ENCODE measurements at places on chromosomes 4 and X. TPM values are rescaled to one million over a fixed set of nuclear protein-coding genes. Genes with fewer than 3 reads are reported as not detected.
A peak's percentile ranks its signal among the peaks of the same experiment; 100 is the strongest.

DNA sequence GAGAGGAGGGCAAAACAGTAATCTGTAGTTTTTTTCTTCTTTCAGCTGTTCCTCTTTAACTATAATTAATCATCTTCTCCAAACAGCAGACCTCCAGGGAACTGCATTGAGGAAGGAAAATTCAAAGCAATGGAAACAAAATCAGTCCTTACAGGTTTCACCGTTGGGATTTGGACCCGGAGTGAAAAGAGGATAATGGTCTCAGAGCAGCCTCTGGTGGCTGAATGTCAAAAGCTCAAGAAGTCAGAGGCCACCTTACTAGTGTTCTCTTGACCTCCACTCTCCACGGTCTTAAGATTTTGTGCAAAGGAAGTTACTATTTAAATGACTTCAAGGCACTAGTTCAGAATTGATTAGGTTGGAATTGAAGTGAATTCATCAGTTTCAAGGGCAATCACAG, 16.0 kb upstream of the MID1 start:
- H3K36me3 ChIP-seq = no peaks in the 10 kb centered on the region
- H3K4me3 ChIP-seq = no peak overlapping the region
- no peaks in the 10 kb centered on the region for H3K27me3 ChIP-seq
- DNase-seq = no peak
- H3K4me1 ChIP-seq = peaks cover 27% of the 10 kb centered on the region

- no peaks in the 10 kb centered on the region for H3K27me3 ChIP-seq
- no peak overlapping the region for H3K27ac ChIP-seq
- no peak for DNase-seq
- H3K4me1 ChIP-seq = no peaks in the 10 kb centered on the region
- H3K36me3 ChIP-seq = no peaks in the 10 kb centered on the region
Observed at GRCh38 chrX:39067866-39068265, 266.6 kb downstream of the MID1IP1 start.

GRCh38 chr4:183447646-183448045, 3.2 kb downstream of the CDKN2AIP start:
- no peaks in the 10 kb centered on the region for H3K27me3 ChIP-seq
- H3K36me3 ChIP-seq = peaks cover 21% of the 10 kb centered on the region
- no peak overlapping the region for H3K4me3 ChIP-seq
- no peak for DNase-seq

GRCh38 chr4:40536032-40536431, 93.6 kb downstream of the RBM47 start:
- H3K4me1 ChIP-seq = no peaks in the 10 kb centered on the region
- H3K4me3 ChIP-seq = no peak overlapping the region
- no peak for DNase-seq
- H3K36me3 ChIP-seq = no peaks in the 10 kb centered on the region

DNA sequence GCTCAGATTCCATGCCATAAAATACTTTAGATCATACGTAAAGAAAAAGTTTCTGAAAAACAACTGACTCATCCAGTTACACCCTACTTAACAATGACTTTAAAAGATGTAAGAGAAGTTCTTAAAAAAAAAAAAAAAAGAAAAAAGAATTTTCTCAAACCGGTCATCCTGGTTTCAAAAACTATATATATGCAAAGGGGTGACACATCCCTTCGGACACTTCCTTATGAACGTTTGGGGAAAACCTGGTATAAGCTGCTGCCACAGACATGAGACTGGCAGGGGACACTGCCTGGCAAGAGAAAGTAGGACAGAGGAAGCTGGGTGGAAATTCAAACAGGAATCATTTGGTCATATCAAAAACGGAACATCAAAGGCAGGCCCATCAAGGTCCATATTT, 81.2 kb upstream of the PRSS48 start:
- no peak overlapping the region for H3K4me3 ChIP-seq
- H3K27me3 ChIP-seq = no peaks in the 10 kb centered on the region
- peaks cover 2% of the 10 kb centered on the region for H3K36me3 ChIP-seq

DNA sequence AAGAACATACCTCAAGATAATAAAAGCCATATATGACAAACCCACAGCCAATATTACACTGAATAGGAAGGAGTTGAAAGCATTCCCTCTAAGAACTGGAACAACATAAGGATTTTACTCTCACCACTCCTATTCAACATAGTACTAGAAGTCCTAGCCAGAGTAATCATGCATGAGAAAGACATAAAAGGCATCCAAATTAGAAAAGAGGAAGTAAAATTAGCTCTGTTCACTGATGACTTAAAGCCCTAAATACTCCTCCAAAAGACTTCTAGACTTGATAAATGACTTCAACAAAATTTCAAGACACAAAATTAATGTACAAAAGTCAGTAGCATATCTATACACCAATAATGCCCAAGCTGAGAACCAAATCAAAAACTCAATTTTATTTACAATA, 235.7 kb downstream of the NKX6-1 start:
- peaks cover 3% of the 10 kb centered on the region for H3K27me3 ChIP-seq
- peaks cover 3% of the 10 kb centered on the region for H3K36me3 ChIP-seq
- DNase-seq = no peak
- no peak overlapping the region for H3K4me3 ChIP-seq
- H3K27ac ChIP-seq = no peak overlapping the region
- H3K4me1 ChIP-seq = no peaks in the 10 kb centered on the region

DNA sequence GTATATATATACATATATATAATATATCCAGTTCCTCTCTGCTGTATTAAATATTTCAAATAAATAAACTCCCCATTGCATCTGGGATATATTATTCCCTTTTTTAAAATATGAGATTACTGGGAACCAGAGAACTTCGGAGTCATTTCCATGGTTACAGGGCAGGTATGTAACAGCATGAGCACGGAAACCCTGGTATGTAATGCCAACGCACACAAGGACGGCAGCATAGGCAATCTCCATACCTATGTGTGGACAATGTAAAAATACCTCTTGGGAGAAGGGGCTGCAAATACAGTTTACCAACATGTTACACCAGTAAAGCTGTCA, 62.8 kb downstream of the NUDT10 start:
- no peak overlapping the region for H3K27ac ChIP-seq
- H3K27me3 ChIP-seq = no peaks in the 10 kb centered on the region
- DNase-seq = no peak
- no peak overlapping the region for H3K4me3 ChIP-seq
- H3K4me1 ChIP-seq = no peaks in the 10 kb centered on the region

DNA sequence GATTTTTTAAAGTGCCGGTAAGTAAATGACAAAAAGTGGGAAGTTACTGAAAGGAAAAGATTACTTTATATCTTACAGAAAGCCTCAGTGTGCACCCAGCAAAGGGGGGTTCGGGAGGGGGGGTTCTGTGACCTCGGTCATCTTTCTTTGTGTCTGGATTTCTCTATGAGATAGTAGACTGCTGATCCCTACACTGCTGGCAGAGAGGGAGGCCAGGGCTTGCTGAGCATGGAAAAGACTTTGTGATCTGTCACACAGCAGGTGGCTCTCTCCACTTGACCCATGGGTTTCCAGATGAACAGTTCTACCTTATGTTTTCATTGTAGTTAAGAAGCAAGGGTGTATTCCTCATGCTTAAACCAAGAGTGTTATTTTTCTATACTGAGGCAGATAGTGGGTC, 475.6 kb downstream of the PCDH10 start:
- H3K4me3 ChIP-seq = no peak overlapping the region
- peaks cover 4% of the 10 kb centered on the region for H3K4me1 ChIP-seq
- H3K36me3 ChIP-seq = no peaks in the 10 kb centered on the region
- H3K27ac ChIP-seq = no peak overlapping the region

- no peaks in the 10 kb centered on the region for H3K36me3 ChIP-seq
- H3K4me3 ChIP-seq = no peak overlapping the region
- DNase-seq = no peak
- H3K27ac ChIP-seq = peak overlapping the region; percentile 5
- H3K27me3 ChIP-seq = no peaks in the 10 kb centered on the region
Observed at GRCh38 chrX:23926015-23926414, 18.2 kb downstream of the CXorf58 start.

- no peak for DNase-seq
- no peak overlapping the region for H3K4me3 ChIP-seq
- no peak overlapping the region for H3K27ac ChIP-seq
Observed at GRCh38 chr4:41534404-41534803, 3.6 kb upstream of the LIMCH1 start.

GRCh38 chrX:103446665-103447302, 70.4 kb downstream of the BEX3 start:
- no peaks in the 10 kb centered on the region for H3K36me3 ChIP-seq
- H3K27ac ChIP-seq = peak overlapping the region; percentile 65
- H3K27me3 ChIP-seq = no peaks in the 10 kb centered on the region
- no peak for DNase-seq

GRCh38 chr4:17763416-17763815, 18.0 kb downstream of the FAM184B start:
- H3K4me3 ChIP-seq = no peak overlapping the region
- H3K27me3 ChIP-seq = peaks cover 7% of the 10 kb centered on the region
- H3K4me1 ChIP-seq = no peaks in the 10 kb centered on the region

- H3K4me1 ChIP-seq = no peaks in the 10 kb centered on the region
- no peak overlapping the region for H3K4me3 ChIP-seq
- no peak for DNase-seq
- H3K36me3 ChIP-seq = peaks cover 2% of the 10 kb centered on the region
- H3K27me3 ChIP-seq = peaks cover 27% of the 10 kb centered on the region
Observed at GRCh38 chr4:146661367-146661766, 22.7 kb downstream of the POU4F2 start.

DNA sequence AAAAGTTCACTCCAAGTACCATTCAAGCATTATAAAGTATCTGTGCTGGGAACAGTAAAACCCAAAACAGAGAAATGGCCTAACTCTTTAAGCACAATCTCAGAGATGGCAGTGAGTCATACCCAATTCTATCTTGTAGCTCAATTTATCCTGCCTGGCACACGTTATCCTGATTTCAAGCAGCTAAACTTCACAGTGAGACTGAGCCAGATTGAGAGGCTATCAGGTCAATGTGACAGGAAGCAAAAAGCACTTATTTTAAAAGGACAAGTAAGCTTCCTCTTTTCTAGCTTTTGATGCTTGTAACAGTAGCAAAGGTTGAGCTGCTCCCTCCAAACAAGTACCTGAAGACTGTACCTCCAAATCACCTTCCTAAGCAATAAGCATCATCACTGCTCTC, 324.9 kb downstream of the NAF1 start:
- H3K36me3 ChIP-seq = no peaks in the 10 kb centered on the region
- no peak overlapping the region for H3K27ac ChIP-seq
- no peaks in the 10 kb centered on the region for H3K4me1 ChIP-seq
- no peak overlapping the region for H3K4me3 ChIP-seq

The NSG1 gene
- not detected for total RNA-seq

The TMEM271 gene
- total RNA-seq = not detected

The GALNTL6 gene
- total RNA-seq = not detected

The TMSB4X gene
- total RNA-seq = 3,180 TPM

The TMEM35A gene
- 0.85 TPM for total RNA-seq

The ZC4H2 gene
- total RNA-seq = 13.1 TPM

The IL13RA1 gene
- total RNA-seq = 64.4 TPM

The HSFX3 gene
- total RNA-seq = not detected

The FRMD7 gene
- total RNA-seq = 0.34 TPM

Data from chondrocyte (in vitro differentiated cells).